ENCODE measurements at places on chromosomes 6 and 20.

GRCh38 chr6:16718356-16718755, 42.9 kb downstream of the ATXN1 start:
- no peak for DNase-seq

- no peak for DNase-seq
Observed at GRCh38 chr6:38035478-38035877, 216.0 kb downstream of the ZFAND3 start.

GRCh38 chr6:56683882-56684281, 41.2 kb upstream of the DST start:
- no peak for DNase-seq

- no peak for DNase-seq
Observed at GRCh38 chr6:44471271-44471981, 83.9 kb downstream of the CDC5L start.

DNA sequence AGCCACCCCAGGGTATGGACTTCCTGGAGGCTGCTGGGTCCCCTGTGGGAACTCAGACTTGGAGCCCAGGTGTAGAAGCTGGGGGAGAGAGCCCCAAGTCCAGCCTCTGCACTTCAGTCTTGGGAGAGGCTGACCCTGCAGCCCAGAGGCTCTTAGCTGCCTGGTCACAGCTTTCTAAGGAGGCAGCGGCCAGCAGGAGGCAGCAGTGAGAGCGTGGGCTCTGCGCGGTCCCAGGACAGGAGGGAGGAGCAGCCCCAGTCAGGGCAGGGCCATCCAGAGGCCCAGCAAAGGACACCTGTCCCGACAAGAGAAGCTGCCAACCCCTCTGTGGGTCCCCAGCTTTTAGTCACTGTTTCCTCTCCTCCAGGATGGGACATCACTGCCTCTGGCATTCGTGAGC, 9.4 kb downstream of the TREML2 start:
- DNase-seq = peak; percentile 68

- DNase-seq = peak; percentile 43
Observed at GRCh38 chr20:38825901-38826625, 20.6 kb downstream of the PPP1R16B start.

All from NB4 (cell line).